ENCODE measurements at places on chromosomes 3 and 15.

DNA sequence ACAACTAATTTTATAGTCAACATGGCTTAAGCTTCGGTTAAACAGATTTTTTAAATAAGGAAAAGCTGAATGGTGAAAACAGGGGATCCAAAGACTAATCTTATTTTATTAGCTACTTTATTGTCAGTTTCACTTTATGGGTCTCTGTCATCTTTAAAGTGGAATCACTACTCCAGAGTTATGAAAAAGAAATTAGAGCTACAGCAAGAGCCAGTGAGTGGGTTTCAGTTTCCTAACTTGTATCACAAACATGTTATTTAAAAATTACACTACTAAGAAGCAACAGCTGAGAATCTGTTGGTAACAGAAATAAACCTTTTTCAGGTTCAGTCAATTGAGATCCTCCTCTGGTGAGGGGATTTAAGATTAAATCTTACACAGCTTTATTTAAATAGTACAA, 10.0 kb downstream of the PHC3 start:
- DNase-seq, result no peak

DNA sequence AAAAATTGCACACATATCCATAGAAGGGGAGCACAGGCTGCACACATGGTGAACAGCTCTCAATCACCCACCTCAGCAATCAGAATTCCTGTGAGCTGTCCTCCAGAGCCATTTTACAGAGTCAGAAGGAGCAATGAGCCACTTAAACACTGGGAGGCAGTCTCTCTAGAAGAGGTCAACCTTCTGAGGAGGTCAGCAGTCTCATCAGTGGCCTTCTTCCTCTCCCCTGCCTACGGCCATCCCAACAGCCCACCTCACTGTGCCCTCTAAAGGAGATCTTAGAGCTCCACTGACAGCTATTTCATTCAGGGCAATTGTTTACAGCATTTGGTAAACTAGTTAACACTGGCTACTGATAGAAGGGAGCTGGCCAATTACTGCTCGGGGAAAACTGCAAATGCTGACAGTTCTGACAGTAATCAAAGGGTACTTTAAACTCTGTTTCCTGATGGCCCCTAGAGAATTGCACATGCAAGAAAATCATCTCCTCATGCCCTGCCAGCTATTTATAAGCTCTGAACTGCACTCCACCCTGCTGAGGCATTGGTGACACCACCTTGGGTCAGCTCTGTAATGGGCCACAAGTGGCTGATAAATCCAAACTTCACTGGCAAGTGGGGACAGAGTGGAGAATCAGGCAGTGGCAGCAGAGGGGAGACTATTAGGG, 42.1 kb upstream of the TSPAN3 start:
- DNase-seq, result no peak

DNA sequence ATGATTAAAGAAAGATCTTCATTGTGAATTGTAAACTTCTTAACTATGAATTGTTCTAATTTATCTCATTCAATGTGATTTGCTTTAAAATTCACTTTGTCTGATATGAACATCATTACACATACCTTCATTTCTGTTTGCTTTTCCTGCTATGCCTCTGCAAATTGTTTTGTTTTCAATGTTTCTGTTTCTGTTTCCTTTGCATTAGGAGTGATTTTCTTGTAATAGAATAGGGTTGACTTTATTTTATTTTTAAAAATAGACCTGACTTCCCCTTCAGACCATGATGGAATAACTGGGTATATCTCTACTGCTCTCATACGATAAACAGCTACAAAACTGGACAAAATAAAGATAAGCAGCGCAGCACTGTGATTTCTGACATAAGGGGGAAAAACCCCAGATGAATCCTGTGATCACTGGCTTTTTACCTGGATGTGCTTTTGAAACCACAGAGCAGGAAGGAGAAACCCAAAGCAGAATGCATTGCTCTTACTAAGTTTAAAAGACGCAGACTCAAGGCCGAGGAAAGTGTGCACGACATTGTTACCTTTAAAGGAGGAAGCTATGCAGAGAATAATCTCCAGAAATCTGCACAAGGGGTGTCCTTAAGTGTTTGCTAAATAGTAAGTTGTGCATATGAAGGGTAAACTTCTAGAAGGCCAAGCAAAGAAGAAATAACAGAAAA, 420.2 kb downstream of the TBC1D5 start:
- peak; percentile 2 for DNase-seq

- no peak for DNase-seq
Measured at GRCh38 chr15:101651554-101652097, 555 bp downstream of the TM2D3 start.

- DNase-seq, result peak; percentile 12
Measured at GRCh38 chr15:71800835-71801745, 9.3 kb upstream of the NR2E3 start.

DNA sequence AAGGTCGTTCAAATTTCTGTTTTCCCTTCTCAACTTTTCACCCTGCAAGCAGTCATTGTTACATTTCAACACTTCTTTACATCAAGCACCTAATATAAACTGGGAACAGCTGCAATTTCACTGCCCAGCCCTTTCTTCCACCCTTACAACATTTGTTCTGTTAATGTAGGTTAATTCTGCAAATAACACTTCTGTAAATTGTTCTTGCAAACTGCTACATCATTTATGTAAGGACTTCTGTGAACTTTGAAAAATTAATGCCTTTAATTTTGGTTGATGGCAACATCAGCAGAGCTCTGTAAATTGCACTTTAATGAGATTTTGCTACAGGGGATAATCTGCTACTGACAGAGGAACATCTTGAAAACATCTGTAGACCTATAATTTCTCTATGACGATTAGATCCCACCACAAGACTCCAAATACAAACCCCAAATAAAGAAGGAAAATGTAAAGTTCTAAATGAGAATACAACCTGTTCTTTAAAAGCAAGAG, 93.5 kb downstream of the ZIC4 start:
- DNase-seq, result no peak

DNA sequence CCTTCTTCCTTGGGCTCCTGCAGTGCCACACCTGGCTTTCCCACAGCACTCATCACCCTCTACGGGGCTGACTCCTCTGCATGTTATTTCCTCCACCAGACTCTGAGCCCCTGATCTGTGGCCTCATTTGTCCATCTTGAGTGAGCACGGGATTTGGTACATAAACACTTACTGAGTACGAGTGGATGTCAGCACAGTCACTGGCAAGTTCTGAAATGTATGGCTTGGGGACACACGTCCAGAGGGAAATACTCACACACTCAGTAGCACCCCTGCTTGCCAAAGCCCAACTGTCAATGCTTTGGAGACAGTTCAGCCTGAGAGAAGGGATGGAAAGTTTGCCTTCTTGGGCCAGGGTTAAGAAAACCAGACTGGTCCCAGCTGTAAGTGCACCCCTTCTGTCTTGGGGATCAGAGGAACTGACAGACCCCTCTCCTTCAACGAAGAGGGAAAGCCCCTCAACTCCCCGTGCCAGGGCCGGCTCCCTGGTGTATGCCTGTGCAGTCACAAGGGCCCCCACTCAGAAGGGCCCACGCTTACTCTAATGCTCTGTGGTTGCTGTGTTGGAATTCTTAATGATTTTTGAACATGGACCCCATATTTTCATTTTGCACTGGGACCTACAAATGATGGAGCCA, 71.9 kb downstream of the UMPS start:
- no peak for DNase-seq

- DNase-seq, result no peak
Measured at GRCh38 chr3:127035677-127036076, 52.8 kb downstream of the PLXNA1 start.

- DNase-seq, result no peak
Measured at GRCh38 chr3:40911928-40912327, 287.4 kb upstream of the CTNNB1 start.

- no peak for DNase-seq
Measured at GRCh38 chr3:12125772-12126171, 32.9 kb downstream of the TIMP4 start.

- no peak for DNase-seq
Measured at GRCh38 chr3:149596134-149596770, 61.6 kb downstream of the WWTR1 start.

DNA sequence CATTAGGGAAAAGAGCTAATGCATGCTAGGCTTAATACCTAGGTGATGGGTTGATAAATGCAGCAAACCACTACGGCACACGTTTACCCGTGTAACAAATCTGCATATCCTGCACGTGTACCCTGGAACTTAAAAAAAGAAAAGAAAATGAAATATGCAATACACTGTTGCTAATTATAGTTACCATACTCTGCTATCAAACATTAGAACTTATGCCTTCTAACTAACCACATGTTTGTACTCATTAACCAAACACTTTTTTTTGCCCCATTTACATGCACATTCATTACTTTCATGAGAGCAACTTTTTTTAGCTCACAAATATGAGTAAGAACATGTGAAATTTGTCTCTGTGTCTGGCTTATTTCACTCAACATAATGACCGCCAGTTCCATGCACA, 253.1 kb downstream of the CGGBP1 start:
- no peak for DNase-seq

DNA sequence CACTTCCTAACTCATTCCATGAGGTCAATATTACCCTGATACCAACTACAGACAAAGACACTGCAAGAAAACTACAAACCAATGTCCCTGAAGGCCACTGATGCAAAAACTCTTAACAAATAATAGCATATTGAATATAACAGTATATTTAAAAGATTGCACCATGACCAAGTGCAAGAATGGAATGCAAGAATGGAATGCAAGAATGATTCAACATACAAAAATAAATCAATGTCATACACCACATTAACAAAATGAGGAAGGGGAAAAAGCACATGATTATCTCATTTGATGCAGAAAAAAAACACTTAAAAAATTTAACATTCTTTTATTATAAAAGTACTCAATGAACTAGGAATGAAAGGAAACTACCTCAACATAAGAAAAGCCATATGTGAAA, 463.1 kb upstream of the NECTIN3 start:
- no peak for DNase-seq

DNA sequence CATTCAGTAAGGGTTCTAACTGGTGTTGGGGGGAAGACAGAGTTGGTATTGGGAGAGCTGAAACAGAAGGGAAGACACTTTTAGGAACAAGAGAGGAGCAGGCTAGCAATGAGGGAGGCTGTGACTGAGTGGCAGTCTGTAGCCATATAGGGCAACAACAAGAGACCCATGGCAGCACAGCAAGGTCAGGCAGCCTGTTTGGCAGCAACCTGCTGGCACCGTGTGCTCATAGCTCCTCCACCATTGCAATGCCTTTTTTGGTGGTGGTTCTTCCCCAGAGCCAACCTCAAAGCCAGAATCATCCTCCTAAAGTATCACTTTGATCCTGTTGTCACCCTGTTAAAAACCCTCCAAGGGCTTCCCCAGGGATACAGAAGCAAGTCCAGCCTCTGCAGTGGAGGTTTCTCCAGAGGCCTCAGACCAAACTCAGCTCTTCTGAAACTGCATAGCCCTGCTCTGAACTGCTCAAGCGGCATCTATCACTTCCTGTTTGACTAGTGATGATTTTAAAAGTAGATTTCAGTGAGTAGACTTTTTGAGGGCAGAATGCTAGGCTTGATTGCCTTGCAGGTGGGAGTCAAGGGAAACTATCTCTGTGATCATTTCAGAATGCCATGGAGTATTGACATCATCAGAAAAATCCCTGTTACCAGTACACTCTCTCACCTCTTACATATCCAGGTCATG, 176.9 kb downstream of the STAC start:
- no peak for DNase-seq

- DNase-seq, result no peak
Measured at GRCh38 chr15:89514186-89514585, 17.8 kb upstream of the RHCG start.

GRCh38 chr3:102394517-102394916, 40.3 kb upstream of the ZPLD1 start:
- no peak for DNase-seq

- no peak for DNase-seq
Measured at GRCh38 chr15:89783861-89784685, 7.9 kb downstream of the MESP2 start.

- no peak for DNase-seq
Measured at GRCh38 chr15:90563463-90563862, 33.7 kb downstream of the CRTC3 start.

- no peak for DNase-seq
Measured at GRCh38 chr3:128489927-128490649, 2.9 kb downstream of the GATA2 start.

DNA sequence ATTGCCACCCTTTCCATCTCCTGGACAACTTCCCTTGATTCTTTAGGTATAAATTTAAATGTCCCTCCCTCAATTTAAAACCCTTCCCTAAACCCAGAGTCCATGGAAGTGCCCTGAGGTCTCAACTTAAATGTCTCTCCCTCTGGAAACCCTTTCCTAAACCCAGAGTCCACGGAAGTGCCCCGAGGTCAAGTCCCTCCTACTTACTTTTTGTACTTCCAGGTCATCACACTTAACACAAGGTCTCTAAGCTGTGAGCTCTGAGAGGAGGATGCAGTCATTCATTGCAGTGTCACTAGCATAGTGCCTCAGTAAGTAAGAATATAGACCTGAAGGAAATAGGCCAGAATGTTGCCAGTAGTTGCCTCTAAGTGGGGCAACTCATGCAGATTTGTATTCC, 78.2 kb upstream of the BNC1 start:
- no peak for DNase-seq

- DNase-seq, result no peak
Measured at GRCh38 chr3:35184775-35185174, 454.6 kb upstream of the ARPP21 start.

DNA sequence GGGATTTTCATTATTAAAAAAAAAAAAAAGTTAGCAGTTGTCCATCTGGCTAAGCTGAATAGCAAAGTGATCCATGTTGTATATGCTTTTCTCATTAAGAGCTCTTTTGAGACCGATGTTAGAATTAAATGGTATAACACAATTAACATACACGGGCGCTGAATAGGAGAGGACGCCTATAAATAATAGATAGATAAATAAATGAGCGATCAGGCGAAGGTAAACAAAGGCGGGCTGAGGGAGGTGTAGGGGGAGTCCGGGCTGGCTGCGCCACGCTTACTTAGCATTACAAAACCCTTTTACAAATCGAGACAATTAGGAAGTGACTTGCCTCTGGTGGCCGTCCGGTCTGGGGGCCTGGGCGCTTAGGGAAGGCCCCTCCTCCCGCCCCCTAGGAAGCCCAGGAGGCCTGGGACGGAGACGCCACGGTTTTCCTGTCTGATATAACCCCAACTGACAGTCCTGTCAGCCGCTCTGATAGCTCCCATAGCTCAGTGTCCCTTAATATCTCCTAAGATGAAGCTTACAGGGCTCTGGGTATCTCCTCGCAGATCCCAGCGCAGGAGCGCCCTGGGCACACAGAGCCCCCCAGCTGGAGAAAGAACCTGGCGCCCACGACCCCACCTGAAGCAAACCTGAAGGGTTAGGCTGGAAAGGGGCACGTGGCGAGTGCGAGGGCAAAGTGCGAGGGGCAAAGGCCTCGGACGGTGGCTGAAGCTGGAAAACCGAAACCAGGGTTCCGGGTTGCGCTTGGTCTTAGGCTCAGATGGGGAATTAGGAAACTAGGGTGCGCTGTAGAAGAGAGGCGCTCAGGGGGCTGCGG, 3.6 kb downstream of the SOX14 start:
- no peak for DNase-seq

- DNase-seq, result no peak
Measured at GRCh38 chr3:64972793-64973192, 285.0 kb upstream of the ADAMTS9 start.

GRCh38 chr15:99399061-99399460, 147.8 kb downstream of the LRRC28 start:
- no peak for DNase-seq

- no peak for DNase-seq
Measured at GRCh38 chr3:45795509-45795881, 841 bp downstream of the SLC6A20 start.

- no peak for DNase-seq
Measured at GRCh38 chr15:25776071-25776746, 86.9 kb downstream of the ATP10A start.

- DNase-seq, result no peak
Measured at GRCh38 chr15:63942486-63943365, 103.6 kb downstream of the DAPK2 start.

- DNase-seq, result no peak
Measured at GRCh38 chr3:122081543-122082247, 26.5 kb downstream of the CD86 start.

Data from CD4-positive, alpha-beta T cell treated with Interleukin-10 for 1 hour (primary cell).